GM23338 (cell line): ENCODE measurements at places on chromosomes 2 and 18. TPM values are rescaled to one million over a fixed set of nuclear protein-coding genes. Genes with fewer than 3 reads are reported as not detected.
A peak's percentile ranks its signal among the peaks of the same experiment; 100 is the strongest.

DNA sequence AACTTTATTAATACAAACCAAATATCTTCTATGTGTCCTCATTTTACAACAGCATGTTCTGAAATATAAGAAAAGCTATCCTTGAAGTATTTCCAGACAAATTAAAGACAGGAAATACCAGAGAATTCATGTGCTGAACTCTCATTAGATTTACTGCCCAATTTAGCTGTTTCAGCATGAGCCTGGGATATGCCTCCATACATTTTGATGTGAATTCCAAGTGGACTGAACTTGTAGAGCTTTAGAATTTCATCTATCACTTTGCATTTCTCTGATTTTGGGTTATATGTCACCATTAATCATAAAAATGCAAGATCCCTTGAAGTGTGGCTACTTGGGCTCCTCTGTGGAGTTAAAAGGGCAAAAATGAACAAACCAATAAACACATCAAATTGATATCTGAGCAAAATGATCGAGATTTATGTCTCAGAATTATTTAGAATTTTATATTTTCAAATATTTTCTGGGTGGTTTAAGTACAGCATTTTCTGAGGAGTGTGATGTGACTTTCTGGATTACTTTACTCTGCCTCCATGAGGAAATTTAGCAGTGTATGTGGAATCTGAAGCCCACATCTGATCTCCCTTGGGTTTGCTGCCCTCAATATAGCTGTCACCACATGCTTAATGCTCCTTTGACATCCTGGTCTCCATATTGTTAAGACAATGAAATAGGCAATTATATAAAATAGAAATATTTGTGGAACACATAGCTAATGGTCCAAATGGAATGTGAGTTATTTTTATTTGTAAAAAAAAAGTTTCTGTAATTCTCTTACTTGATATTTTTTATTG is 206.6 kb upstream of the RBMS1 start:
- H3K36me3 ChIP-seq = no peaks in the 10 kb centered on the region
- no peak for DNase-seq
- no peaks in the 10 kb centered on the region for H3K27me3 ChIP-seq
- no peak overlapping the region for H3K27ac ChIP-seq
- peaks cover 9% of the 10 kb centered on the region; the same call in 1 of the 2 replicates for H3K4me1 ChIP-seq
- no peak overlapping the region for H3K4me3 ChIP-seq

- no peaks in the 10 kb centered on the region for H3K4me1 ChIP-seq
- H3K36me3 ChIP-seq = no peaks in the 10 kb centered on the region
- no peaks in the 10 kb centered on the region for H3K27me3 ChIP-seq
- no peak overlapping the region for H3K27ac ChIP-seq
- H3K4me3 ChIP-seq = no peak overlapping the region
- DNase-seq = no peak
Measured at GRCh38 chr2:99858951-99859596, 283.3 kb downstream of the AFF3 start.

DNA sequence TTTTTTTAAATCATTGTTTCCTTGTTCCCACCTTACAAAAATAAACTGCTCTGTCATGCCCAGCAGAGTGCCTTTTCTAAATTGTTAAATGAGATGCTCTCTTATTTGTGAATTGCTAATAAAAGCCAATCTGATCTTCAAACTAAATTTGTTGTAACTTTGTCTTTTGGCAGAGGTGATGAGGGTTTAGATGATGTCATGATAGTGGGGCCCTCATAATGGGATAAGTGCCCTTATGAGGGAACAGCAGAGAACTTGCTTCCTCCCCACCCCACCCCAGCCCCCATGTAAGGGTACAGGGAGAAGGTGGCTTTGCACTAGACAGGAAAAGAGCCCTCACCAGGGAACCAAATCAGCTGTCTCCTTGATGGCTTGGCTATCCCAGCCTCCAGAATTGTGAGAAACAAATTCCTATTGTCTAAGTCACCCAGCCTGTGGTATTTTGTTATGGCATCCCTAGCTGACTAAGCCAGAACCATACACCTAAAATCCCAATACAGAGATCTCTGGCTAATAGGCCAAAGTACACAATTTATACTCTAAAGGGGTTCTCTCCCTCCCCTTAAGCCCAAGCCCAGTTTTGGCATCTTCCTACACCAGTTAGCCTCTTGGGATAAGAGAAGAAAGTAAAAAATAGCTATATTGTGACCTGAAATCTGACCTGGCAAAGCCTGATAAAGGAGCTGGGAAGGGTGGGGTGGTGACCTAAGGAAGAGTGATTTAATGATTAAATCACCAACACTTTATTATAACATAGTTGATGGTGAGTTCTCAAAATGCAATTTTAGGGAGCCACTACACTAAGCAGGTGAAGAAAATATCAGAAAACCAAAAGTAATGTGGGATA is 40.3 kb upstream of the HNRNPA3 start:
- H3K27ac ChIP-seq = no peak overlapping the region
- no peak overlapping the region for H3K4me3 ChIP-seq
- DNase-seq = no peak
- no peaks in the 10 kb centered on the region for H3K36me3 ChIP-seq

- H3K27ac ChIP-seq = peak overlapping the region; percentile 32; the same call in 1 of the 2 replicates
- H3K27me3 ChIP-seq = no peaks in the 10 kb centered on the region
- DNase-seq = no peak
- peaks cover 82% of the 10 kb centered on the region for H3K4me1 ChIP-seq
Measured at GRCh38 chr18:62738639-62739038, 23.3 kb downstream of the PHLPP1 start.

DNA sequence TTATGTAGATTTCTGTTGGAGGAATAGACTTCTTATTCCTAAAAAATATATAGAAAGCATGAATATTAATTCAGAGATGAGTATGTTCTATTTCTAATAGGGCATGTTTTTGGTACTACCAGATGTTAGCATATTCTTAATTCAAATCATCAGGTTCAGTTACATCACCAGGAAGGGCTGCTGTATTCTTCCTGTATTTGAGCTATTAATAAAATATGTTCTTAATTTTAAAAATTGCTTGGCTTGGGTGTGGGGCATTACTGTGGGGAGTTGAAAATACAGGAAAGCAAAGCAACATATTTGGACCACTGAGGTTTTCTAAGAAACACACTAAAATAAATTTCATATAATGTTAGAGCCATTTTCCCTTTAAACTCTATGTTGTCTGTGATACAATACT is 343.0 kb downstream of the EPHA4 start:
- no peak overlapping the region for H3K4me3 ChIP-seq
- H3K27me3 ChIP-seq = no peaks in the 10 kb centered on the region
- no peak overlapping the region for H3K27ac ChIP-seq
- no peaks in the 10 kb centered on the region for H3K36me3 ChIP-seq
- no peak for DNase-seq

GRCh38 chr2:195659114-195659513 is 2.1 kb downstream of the SLC39A10 start:
- no peaks in the 10 kb centered on the region for H3K36me3 ChIP-seq
- no peaks in the 10 kb centered on the region for H3K27me3 ChIP-seq
- DNase-seq = no peak
- H3K27ac ChIP-seq = no peak overlapping the region
- peak overlapping the region; percentile 72 for H3K4me3 ChIP-seq
- H3K4me1 ChIP-seq = peaks cover 27% of the 10 kb centered on the region

The TCF23 gene
- total RNA-seq = 0.07 TPM in 1 of 2 replicates, not detected in the other

The EHD3 gene
- total RNA-seq = 11.9 and 12.6 TPM in 2 replicates

The G6PC2 gene
- not detected in 2 replicates for total RNA-seq

The REG3G gene
- total RNA-seq = not detected in 2 replicates

The ALK gene
- 0.16 and 0.35 TPM in 2 replicates for total RNA-seq
